Stimulated activated CD4-positive, alpha-beta T cell treated with anti-CD3 and anti-CD28 coated beads, TNF-alpha, amount 100 ng/mL, for 48 hours (primary cell): ENCODE measurements at places on chromosomes 12 and 14.

DNA sequence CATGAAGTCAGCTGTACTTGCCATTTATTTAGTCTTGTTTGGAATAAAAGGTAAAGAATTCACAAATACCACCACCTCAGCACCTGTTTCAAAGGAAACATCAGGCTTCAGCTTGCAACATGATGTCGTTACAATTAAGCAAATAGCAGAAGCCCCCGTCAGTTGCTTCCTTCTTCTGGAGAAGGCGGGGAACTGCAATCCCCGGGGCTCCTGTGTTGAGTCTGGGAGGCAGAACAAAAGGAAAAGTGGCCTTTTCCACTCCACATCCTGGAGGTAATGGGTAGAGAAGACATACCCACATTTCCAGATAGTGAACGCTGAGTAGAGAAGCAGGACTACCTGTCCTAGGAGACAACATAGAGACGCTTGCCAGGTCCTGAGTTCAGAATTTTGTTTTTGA is 92.8 kb downstream of the DNAH10 start:
- DNase-seq = no peak

DNA sequence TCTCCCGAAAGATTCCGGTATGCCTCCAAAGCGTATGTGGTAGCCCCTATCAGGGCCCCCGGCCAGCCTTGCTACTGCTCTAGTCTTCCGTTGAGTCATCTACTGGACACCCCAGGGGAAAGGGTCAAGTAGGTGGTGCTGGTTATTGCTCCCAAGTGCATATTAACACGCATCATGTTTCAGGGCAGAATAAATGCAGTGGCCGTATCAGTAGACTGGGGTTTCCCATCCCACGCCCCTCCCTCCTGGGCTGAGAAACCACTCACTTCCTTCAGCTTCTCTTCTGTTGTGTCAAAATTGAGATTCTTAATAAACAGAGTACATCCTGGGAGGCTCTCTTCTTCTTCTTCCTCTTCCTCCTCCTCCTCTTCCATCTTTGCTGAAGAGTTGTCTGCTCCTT is 39.3 kb downstream of the RBM19 start:
- no peak for DNase-seq

- DNase-seq = no peak
These were observed 66.4 kb downstream of the OTOGL start for GRCh38 chr12:80165746-80166145.

DNA sequence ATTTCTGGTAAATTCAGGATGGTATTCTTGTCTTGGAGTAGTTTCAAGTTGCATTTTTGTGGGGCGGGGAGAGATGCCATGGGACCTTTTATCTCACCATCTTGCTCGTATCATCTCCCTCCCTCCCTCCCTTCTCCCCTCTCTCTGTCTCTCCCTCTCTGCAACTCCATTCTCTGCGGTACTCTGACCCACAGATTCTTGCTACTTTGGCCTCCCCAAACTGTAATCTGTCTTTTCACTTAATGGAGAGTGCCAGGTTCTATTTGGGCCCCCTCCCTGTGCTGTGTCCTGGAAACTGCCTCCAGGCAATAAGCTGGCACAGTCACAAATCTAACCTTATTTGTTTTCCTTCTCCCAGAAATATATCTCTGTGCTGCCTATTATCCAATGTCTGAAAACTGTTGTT is 175.2 kb downstream of the PAWR start:
- no peak for DNase-seq

DNA sequence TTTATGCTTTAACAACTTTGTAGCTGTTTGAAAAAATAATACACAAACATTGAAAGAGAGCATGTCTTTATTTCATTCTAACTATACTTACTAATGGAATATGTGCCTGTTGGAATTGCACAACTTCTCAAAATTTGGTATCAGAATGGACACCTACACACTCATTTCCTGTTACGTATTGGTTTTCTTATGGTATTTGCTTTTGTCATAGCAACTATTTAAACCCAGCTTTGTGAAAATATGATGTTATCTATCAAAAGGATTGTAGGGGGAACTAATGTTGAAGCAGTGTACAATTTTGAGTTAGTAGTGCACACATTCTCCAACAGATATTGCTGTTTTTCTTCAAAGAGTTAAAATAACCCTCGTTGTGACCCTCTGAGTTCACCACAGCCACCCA is 52.6 kb downstream of the RBMS2 start:
- DNase-seq = no peak

DNA sequence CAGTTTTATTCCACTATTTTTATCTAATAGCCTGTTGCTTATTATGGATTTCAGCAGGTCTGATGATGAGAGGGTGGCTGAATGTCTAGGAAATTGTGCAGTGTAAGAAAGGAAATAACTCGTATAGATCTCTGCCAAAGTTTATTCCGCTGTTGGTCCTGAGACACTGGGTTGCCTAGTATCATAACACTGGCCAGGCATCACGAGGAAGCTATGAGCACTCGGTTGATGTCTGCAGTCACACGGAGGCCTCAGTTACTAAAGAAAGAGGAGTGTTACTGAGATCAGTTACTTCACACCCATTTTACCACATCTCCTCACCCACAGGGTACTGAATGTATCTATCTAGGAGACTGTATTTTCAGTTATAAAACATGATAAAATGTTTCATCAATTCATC is 21.9 kb downstream of the BHLHE41 start:
- DNase-seq = no peak

DNA sequence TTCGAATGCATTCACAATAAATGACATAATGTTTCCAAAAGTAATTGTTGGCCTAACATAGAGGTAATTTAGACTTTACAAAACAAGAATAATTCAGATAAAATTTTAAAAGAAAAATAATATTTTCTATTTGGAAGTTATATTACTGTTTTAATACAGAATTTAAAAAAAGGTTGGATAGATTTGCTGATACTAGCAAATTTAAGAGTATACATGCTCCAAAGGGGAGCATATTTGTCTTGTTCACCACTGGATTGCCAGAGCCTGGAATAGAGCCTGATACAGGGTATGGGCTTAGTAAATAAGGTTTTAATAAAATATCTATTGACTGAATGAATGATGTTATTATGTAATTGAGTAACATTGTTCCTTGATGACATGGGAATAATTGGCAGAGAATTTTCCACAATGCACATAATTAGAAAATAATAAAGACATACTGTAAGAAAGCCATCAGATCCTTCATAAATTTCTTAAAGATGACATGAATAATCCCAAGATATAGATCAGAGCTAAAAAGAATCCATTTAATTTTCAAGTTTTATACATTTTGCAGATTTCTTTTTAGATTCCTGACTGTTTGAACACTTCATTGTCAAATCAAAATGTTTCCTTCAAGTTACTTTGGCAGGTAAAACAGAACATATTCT is 305.3 kb downstream of the SLC6A15 start:
- DNase-seq = no peak

GRCh38 chr14:103732868-103733620 is 17.4 kb downstream of the ZFYVE21 start:
- no peak for DNase-seq

DNA sequence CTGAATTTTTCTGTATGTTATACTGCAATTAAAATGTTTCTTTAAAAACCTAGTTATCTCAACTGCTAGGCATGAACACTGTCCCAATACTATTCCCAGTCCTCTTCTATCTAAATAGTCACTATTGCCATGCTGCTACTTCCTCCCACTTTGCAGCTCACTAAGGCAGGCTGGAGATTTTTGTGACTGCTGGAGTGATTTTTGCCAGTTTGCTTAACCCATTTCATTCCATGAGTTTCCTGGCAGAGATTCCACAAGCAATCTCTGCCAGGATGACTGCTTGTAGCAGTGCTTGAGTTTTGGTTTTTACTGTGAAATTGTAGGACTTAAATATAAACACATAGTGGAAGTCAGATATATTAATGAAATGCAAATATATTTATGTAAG is 80.8 kb downstream of the BHLHE41 start:
- no peak for DNase-seq

- peak; percentile 37 for DNase-seq
These were observed 129.0 kb downstream of the ASCL4 start for GRCh38 chr12:107903341-107904061.

DNA sequence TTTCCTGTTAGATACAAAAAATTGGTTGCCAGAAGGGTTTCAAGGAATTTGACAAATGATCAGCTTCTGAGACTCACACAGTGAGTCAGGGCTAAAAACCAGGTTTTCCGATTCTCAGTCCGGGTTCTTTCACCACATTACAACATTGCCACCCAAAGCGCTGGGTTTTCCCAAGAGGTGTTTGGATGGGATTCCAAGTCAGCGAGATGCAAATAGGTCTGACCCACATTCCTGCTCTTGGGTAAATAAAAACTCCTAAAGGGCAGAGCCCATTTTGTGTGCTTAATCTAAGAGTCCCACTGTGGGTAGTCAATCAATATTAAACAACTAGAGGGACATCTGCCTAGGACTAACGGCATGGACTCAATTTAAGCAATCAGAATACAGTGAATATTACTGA is 5.4 kb upstream of the RIC8B start:
- no peak for DNase-seq

DNA sequence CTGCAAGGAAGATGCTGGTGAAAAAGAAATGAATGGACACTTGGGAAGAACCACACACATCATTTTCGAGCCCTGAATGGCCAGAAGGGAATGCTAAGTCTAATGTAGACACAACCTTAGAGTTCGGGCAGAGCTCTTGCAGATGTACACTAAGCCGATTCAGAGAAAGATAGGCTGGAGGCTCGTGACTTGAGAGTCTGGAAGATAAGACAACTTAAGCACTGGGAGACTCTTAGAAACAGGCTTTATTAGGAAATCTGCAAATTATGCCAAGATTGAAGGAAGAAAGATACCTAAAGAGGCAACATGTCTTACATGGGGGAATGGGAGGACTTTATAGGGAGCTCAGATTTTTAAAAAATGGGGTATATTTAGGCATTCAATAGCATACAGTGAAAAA is 13.5 kb downstream of the TBPL2 start:
- DNase-seq = no peak

DNA sequence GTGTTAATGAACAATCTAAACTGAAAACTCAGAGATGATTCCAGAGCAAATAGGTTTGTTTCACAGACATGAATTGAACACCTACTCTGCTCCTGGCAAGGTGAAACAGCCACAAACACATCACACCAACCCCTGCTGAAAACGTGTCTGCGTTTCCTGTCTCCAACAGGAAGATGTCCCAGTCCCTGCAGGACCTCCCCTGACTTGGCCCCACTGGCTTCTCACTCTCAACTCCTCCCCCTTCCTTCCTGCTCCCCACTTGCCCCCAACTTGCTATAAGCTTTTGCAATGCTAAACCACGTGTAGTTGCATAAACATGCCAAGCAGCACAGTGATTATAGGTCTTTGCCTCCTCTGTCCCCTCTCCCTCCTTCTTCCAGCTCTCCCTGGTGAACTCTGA is 567.6 kb downstream of the BCL11B start:
- no peak for DNase-seq

DNA sequence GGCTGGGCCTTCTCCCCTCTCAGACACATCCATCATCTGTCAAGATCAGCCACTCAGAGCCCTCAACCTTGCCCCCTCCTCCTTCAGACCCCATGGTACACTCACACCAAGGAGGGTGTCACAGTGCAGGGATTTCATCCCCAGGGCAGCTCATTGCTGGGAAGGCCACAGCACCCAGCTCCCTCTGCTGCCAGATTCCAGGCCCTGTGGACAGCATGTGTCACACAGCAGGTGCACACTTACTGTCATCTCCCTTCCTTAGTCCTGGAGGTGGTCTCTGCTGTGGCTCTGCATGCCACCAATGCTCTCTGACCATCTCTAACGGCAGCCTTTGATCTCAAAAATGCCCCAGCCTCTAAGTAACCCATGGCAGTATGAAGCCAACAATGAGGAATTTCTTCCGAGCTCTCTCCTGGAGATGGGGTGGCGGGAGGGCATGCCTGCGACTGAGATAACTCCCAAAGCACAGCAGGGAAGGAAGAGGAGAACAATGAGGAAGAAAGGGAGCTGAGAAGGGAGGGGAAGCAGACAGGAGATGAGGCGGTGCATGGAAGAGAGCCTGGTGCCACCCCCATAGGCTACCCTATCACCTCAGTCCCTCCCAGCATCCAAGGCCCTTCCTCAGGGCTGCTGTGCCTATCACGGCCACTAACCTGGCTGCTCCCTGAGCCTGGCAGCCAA is 101.0 kb downstream of the SINHCAF start:
- no peak for DNase-seq

GRCh38 chr12:29691161-29691854 is 92.4 kb downstream of the TMTC1 start:
- no peak for DNase-seq

DNA sequence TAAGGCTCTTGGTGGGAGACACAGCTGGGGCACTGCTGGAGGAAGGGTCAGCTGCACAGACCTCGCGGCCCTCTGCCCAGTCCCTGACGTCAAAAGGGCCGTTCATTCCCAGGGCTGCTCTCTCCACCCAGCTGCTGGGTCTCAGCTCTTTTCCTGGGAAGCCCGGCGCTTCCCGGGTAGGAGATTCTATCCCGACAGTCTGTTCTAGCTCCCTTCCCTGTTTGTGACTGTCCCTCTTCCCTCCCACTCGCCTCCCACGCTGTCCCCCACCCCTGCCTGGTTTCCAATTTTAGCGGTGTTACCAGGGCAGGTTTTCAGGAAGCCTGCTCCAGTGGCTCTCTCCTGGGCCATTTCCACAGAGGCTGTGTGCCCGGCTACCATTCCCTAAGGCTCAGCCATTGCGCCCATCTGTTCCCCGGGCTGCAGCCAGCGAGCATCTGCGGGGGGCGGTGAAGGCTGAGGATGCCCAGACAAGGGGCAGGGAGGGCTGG is 186.6 kb downstream of the CACNA1C start:
- DNase-seq = no peak

DNA sequence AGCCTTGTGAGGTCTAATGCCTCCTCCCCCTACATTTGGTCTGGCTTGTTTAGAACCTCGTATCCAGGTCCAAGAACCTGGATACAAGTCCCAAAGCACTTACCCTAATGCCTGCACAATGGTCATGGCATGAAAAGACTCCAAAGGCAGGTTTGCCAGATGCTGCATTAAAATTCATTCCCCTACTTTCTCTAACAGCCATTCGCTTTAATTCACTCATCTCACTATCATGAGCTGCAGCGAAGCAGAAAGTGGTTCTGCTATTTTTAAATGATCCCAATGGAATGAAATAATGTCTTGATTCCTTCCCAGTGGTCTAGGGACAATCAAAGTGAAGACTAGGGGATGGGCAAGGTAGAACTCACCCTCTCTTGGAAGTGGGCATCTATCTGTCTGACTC is 72.5 kb upstream of the MAX start:
- DNase-seq = no peak
